WTC11 (cell line): ENCODE measurements at places on chromosomes 1 and 21. TPM values are rescaled to one million over a fixed set of nuclear protein-coding genes. Genes with fewer than 3 reads are reported as not detected.

DNA sequence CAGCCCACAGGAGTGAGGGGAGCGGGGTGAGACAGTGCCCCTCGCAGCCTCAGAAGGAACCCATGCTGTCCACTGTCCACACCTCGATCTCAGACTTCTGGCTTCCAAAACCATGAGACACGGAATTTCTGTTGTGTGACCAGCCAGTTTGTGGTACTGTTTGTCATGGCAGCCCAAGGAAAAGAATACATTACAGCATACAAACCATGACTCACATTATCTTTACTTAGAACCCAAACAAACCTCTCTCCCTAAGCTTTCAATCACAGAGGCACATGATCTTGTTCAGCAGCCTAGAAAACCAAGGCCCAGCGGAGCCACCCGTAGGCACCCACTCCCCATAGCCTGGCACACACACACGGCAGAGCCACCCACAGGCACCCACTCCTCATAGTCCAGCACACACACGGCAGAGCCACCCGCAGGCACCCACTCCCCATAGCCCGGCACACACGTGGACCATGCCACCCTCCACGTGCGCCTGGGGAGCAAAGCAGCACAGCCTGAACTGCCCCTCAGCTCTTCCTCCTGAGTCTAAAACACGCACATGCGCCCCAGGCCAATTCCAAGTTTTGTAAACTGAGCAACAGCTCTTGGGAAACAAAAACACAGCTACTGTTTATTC lies 458 bp upstream of the KRTAP10-4 start:
- H3K36me3 ChIP-seq, result peaks cover 31% of the 10 kb centered on the region
- DNase-seq, result no peak
- H3K27me3 ChIP-seq, result peaks cover 6% of the 10 kb centered on the region

- no peak overlapping the region for H3K4me3 ChIP-seq
- no peaks in the 10 kb centered on the region for H3K36me3 ChIP-seq
Measured at GRCh38 chr1:245378745-245379144, 224.0 kb downstream of the KIF26B start.

The NPHS2 gene
- total RNA-seq, result not detected in 3 replicates

DNA sequence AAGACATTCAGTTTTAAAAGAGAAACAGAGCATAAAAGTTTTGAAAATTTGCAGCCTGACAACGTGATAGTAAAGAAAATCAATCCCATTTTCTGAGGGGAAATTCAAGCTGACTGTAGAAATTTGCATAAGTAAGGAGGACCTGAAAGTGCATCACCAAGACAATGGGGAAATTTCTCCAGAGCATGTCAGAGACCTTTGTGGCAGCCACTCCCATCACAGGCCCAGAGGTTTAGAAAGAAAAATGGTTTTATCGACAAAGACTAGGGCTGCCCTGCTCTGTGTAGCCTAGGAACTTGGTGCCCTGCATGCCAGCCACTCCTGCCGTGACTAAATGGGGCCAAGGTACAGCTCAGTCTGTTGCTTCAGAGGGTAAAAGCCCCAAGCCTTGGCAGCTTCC lies 1640.2 kb upstream of the PRMT6 start:
- H3K36me3 ChIP-seq, result peaks cover 41% of the 10 kb centered on the region
- H3K4me1 ChIP-seq, result peaks cover 16% of the 10 kb centered on the region
- H3K4me3 ChIP-seq, result no peak overlapping the region
- H3K27ac ChIP-seq, result peak overlapping the region; percentile 46; the same call in 1 of the 2 replicates
- H3K27me3 ChIP-seq, result no peaks in the 10 kb centered on the region
- DNase-seq, result no peak

DNA sequence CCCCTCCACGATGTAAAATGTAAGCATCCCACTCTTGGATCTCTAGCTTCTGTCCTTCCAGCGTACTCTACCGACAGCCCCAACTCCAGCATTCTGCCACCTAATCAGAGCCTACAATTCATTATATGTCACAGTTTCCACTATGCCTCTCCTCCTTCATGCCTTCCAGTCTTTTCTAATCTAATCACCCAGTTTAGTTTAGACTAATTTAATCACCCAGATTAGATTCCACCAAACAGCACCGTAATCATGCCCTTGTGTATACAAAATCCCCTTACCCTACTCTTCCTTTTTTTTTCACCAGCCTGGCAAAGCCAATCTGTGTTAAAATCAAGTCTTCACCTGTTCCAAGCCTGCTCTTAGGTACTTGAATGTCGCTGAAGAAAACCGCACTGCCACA lies 49.8 kb upstream of the KANK4 start:
- 0 out of 2 replicates have a peak, but pooled peaks cover 2% of the 10 kb centered on the region for H3K4me1 ChIP-seq
- H3K27ac ChIP-seq, result peak overlapping the region; percentile 70; the same call in 1 of the 2 replicates
- DNase-seq, result no peak
- peaks cover 4% of the 10 kb centered on the region; the same call in 1 of the 2 replicates for H3K36me3 ChIP-seq
- H3K27me3 ChIP-seq, result peaks cover 4% of the 10 kb centered on the region
- H3K4me3 ChIP-seq, result no peak overlapping the region
